ENCODE measurements at places on chromosomes 1 and 21.

- no peak for DNase-seq
Observed at GRCh38 chr1:77047978-77048614, 171.1 kb downstream of the PIGK start.

DNA sequence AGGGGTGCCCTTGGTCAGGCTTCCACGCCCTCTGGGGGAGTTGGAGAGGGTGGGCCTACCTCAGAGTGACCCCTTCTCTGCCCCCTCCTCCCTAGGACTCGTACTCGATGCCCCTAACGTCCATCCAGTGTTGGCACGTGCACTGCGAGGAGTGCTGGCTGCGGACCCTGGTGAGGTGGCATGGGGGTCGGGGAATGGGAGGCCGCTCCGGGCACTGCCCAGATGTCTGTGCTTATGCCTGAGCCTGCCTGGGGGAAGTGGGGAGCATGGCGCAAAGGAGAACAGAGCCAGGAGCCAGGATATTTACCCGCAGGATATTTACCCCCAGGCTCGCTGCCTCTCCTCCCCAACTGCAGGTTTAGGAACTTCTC lies 24.5 kb downstream of the TMEM53 start:
- no peak for DNase-seq

- DNase-seq = no peak
Observed at GRCh38 chr1:81833722-81834121, 33.0 kb downstream of the ADGRL2 start.

GRCh38 chr1:231590453-231591198 lies 36.0 kb upstream of the DISC1 start:
- no peak for DNase-seq

DNA sequence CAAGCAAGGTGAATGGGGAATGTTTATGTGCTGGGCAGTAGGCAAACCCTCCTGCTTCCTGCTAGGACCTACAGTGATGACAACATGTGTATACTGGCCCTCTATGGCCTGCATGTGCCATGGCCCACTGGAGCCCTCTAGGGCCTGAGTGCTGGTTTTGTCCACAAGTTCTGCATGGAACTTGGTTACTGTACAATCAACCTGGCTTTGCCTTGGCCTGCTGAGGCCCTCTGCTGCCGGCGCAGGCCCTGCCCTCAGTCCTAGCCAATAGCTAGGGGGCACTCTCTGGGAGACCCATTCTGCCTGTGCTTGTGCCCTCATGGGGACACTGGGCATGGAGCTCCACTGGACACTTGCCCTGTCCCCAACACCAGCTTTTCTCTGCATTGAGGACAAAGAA lies 138.6 kb upstream of the NGF start:
- no peak for DNase-seq

DNA sequence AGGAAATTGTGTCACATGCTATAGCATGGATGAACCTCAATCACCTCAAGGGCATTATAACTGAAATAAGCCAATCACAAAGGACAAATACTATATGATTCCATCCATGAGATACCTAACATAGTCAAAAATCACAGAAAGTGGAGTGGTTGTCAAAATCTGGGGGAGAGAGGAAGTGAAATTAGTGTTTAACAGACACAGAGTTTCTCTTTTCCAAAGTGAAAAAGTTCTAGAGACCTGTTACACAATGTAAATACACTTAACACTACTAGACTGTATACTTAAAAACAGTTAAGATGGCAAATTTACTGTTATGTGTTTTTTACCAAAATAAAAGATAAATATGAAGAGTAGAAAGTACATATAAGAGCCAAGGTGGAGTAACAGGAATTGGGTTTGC lies 31.8 kb downstream of the ZNF644 start:
- no peak for DNase-seq

- no peak for DNase-seq
Observed at GRCh38 chr1:25650289-25650576, 33.6 kb downstream of the MAN1C1 start.

- no peak for DNase-seq
Observed at GRCh38 chr1:210505601-210506496, 177.1 kb downstream of the HHAT start.

- DNase-seq = peak; percentile 62
Observed at GRCh38 chr21:42155045-42155855, 63.7 kb upstream of the ABCG1 start.

DNA sequence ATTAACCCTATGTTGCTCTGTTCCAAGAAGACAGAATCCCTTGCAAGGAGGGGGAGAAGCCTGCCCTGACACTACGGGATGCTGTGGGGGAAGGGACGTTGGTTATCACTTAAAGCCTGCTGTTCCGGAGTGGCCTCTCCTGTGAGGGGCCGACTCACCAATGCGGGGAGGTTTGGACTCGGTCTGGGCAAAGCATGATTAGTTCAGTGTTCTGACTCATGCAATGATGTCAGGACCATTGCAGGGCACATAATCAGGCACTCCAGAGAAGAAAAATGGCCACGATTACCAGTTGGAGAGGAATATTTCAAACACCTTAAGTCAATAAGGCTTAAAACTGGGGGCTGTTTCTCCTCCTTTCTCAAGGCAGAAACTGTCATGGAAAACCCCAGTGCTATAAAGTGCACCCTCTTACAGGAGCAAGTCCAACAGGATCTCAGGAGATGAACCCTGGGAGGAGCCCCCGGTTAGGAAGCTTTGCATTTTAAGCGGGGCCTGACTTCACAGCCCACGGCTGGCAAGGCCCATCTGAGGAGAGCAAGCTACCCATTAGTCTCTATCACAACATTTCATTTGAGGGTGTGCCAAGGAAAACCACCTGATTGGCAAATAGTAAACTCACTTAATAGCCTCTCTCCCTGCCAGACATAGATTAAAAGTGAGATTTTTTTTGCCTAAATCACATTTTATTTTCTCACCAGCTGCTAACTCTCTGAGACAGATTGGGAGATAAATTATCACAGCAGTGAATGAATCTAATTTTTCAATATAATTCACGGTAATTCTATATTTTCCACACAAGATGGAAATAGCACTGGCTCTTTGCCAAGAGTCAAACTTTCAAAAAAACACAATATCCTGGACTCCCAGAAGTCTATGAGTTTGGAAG lies 202.5 kb downstream of the C1orf94 start:
- no peak for DNase-seq
